ENCODE measurements at places on chromosomes 3 and 15.

DNA sequence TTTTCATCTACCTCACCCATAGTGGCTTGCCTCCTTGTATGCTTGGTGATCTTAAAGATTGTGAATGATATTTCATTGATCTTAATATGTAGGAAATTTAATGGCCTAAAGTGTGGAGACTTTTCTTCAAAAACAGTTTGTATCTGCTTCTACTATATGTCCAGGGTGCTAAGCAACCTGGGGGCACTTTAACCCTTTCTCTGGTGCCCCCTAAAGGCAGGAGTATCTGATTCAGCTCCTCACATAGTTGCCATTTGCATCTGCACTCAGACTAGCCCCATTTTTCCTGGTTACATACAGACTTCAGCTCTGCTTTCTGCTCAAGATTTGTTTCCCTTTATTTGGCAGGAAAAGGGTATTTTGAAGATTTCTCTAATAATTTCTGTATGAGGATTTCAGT, 5.2 kb upstream of the PFN2 start:
- no peak for DNase-seq

GRCh38 chr3:187521546-187521945, 148.6 kb downstream of the SST start:
- no peak for DNase-seq

GRCh38 chr3:9036404-9037131, 73.3 kb upstream of the RAD18 start:
- DNase-seq = no peak

DNA sequence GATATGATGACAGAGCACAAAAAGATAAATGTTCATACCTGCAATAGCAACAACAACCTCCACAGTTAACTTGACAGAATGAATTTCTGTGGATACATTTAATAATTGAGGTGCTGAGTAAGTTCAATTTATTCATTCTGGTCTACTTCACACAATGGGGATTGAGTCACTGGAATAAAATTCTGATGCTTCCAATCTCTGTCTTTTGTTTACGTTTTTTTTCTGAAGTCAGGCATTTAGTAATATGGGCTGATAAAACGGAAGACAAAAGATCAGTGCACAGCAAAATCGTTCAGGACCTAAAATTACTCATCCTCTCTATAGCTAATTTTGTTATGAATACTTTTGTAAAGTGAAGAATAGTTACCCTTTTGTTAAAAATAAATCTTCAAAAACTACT, 565.9 kb upstream of the CCDC54 start:
- DNase-seq = no peak

DNA sequence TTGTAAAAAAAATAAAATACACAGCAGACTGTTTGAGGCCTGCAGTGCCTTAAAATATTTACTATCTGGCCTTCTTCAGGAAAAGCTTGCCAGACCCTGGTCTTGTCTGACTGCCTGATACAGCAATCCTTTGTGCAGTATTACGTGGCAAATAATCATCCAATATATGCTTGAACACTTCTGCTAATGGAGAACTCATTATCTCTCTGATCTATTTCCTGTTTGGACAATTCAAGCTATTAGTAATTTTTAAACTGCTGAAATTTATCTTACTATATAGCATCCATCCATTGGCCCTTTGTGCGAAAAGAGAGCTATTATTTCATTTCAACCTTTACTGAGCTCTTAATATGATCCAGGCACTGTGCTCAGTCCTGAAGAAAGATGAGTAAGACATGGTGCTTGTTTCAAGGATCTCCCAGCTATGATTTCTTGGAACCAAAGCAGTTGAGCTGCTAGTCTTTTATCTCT, 15.9 kb downstream of the ATG7 start:
- no peak for DNase-seq

- no peak for DNase-seq
Measured at GRCh38 chr3:113227146-113227545, 15.8 kb downstream of the BOC start.

DNA sequence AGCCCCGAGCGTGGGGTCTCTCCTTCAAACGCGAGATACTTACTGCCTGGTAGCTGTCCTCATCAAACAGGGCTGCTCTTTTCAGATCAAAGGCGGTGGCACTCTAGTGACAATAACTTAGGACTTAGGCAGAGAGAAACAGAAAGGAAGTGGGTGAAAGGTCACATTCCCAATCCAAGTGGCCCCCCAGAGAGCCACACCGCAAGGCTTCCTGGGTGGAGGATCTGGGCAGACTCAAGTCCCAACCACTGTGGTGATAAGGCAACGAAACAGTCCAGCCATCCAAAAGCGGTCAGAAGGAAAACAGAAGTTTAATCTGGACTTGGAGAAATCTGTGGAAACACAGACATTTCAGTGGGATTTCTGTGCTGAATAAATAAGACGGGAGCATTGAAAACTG, 227.2 kb downstream of the ADAMTS17 start:
- no peak for DNase-seq

- DNase-seq = no peak
Measured at GRCh38 chr3:94301366-94301765, 238.5 kb downstream of the NSUN3 start.

- no peak for DNase-seq
Measured at GRCh38 chr15:33655488-33655887, 312.8 kb upstream of the CHRM5 start.

- DNase-seq = no peak
Measured at GRCh38 chr3:64901986-64902516, 214.3 kb upstream of the ADAMTS9 start.

GRCh38 chr3:88668180-88668579, 439.2 kb upstream of the EPHA3 start:
- DNase-seq = no peak

- DNase-seq = no peak
Measured at GRCh38 chr15:69885173-69885955, 212.4 kb downstream of the TLE3 start.

DNA sequence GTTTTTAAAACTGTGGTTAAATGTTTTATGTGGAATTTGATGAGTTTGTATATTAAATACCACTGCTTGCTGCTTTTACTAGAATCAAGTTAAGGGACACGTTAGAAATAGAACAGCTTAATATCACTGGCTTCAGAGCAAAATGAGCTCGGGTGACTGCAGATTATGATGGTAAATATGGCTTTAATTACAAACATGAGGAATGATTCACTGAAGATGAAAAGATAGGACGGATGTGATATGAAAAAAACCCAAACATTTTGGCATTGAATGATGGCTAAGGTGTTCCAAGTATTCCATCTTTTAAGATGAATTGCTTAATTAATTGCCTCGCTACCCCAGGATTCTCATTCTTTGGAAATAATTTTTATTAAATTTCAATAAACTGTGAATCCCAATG, 33.7 kb downstream of the SLC24A1 start:
- DNase-seq = no peak

DNA sequence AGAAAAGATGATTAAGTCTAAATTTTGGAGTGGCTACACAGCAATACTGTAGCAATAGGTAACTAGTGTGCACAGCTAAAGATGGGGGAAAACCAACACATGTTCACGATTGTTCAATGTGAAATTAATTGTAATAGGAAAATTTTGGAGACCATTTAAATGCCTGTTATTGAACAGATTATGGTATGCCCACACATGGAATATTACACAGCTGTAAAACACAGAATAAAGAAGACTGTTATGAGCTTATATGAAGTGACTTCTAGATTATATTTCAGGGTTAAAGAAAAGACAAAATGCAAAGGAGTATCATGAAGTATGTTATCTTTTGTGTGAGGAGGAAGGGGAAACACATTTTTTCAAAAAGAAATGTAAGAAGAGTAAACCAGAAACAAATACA, 43.8 kb downstream of the SPINK8 start:
- no peak for DNase-seq

DNA sequence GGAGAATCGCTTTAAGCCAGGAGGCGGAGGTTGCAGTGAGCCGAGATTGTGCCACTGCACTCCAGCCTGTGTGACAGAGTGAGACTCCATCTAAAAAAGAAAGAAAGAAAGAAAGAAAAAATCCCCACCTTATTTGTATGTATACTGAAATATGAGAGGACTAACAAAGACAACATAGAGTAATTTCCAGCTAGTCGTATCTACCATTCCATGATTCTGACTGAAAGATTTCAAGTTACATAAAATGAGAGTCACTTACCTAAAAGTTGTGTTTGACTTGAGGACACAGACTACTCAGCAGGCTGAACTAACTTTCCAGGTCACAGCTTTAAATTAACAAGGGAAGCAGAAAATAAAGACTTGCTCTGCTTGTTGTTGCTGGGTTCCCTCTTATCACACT, 18.8 kb upstream of the PRKCI start:
- no peak for DNase-seq

DNA sequence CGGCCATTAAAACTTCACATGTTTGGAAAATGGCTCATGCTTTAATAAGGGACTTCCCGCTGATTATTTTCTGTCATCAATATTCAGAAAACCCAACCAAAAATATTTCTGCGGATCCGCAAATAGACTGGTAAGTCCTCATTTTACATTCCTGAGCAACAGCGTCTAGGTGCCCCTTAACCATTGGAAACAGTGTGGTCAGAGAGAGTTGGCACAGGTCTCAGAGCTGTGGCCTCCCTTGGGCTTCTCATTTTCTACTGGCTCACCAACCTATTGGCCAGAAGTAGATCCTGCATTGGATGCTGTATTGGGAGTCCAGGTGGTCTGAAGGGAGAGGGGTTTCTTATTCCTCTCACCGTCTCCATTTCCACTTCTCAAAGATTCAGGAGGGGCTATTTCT, 348.1 kb upstream of the DCBLD2 start:
- no peak for DNase-seq

GRCh38 chr3:27456554-27456953, 27.6 kb downstream of the SLC4A7 start:
- DNase-seq = no peak

GRCh38 chr3:62242831-62243509, 130.4 kb downstream of the FEZF2 start:
- no peak for DNase-seq

DNA sequence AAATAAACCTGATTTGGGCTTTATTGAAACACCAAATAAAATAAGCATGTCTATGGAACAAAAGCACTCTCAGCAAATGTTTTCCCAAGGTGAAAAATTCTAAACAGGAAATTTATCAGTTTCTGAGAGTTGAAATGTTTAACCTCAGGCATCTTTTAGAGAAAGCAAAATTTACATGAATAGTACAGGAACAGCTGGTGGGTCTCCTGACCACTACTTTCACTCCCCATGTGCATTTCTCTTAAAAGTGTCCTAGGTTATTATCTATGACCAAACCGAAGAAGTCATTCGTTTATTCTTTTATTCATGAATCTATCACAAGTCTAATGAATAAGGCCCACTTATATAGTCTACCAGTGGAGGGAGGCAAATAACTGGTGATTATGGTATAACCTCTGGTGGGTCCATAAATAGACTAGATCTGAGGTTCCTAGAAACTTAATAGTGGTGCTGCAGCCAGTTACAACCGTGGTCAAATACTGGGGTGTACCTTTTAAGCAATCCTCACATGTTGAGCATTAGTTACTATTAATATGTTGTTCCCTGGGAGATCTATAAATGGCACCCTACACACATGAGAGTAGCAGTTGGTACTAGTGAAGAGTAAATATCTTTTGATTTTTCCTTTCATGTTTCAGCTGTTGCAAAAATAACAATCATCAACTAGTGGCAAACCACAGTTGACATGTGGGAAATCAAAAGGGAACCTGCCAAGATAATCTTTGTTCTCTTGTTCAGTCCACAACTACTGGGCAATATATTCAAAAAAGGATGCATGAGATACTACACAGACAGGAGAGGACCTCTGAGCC, 169.3 kb upstream of the STAC start:
- DNase-seq = no peak

DNA sequence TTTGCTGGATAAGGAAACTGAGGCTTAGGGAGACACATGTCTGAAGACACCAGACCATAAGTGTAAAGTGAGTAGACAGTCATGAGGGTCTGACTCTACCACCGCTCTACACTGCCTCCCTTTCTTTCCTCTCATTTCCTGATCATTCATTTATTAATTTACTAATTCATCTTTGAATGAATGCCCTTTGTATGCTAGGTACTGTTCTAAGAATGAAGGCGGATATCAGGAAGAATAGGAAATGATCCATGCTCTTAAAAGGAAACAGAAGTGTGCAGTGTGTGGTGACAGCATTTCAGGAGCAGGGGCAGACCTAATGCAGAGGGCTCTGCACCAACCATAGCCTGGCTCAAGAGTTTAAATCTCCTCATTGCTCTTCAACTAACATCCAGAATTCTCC, 31.8 kb upstream of the PSMD6 start:
- DNase-seq = no peak

DNA sequence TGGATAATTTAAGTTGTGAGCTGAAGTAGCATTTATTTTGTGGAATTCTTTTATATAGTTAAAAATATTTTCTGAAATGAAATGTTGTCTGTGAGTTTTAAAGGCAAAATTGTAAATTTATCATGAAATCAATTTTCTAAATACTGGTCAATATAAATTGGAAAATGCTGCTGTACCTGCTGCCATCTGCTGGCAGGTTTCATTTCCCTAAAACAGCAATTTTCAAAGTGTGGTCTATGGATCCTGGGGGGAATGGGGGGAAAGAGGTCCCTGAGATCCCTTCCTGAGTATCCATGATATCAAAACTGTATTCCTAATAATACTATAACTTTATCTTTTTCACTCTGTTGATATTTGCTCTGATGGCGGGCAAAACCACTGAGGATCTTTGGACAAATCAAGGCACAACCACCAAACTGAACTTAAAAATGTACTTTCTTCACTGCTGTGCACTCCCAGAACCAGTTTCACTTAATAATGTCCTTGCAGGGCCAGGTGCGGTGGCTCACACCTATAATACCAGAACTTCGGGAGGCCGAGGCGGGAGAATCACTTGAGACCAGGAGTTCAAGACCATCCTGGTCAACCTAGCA, 17.2 kb upstream of the CCR4 start:
- DNase-seq = no peak

DNA sequence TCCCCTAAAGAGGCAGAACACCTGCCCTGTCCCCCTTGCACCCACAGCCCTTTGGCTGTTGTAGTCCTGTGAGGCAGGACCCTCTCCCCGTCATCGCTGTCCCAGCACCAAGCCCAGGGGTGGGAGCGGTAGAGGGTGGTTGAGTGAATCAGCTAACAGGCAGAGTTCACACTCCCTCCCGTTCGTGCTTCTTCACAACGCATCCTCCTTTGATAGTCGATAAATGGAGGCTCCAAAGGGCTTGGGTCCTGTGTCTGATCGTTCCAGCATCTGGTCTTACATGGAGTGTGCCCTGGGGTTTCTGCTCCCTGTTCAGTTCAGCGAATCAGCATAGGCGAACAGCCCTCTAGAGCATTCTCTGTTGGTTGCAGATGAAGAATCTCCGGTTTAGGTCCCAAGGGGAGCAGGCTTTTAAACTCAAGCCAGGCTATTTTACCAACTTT, 820 bp upstream of the HMCES start:
- no peak for DNase-seq
